ENCODE measurements at places on chromosomes 2 and 18.
A peak's percentile ranks its signal among the peaks of the same experiment; 100 is the strongest.

DNA sequence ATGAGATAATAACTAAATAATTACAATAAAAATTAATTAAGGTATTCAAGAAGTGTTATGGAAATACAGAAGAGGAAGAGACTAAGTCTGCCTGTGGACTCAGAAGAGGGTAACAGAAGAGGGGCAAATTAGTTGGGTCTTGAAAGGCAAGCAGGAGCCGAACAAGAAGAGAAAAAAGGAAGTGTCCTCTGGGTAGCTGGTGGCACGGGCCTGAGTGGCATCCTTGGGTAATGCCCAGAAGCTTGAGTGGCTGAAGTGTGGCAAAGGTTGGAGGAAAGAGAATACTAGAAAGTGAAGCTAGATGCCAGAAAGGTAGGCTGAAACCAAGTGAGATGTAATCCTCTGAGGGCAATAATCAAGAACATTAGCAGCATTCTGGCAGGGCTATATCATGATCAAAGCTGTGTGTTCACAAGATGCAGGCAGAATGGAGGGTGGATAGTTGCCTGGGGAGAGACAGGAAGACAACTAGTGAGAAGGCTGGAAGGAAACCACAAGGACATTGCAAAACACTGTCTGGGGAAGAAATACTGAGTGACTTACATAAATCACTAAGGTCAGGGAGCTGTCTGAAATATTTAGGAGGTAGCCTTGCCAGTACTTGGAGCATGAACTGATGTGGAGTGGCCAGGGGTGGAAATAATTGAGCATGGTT lies 16.2 kb downstream of the DOCK10 start:
- no peak for DNase-seq

- DNase-seq = no peak
Measured at GRCh38 chr18:78268226-78268988, 711.2 kb upstream of the SALL3 start.

DNA sequence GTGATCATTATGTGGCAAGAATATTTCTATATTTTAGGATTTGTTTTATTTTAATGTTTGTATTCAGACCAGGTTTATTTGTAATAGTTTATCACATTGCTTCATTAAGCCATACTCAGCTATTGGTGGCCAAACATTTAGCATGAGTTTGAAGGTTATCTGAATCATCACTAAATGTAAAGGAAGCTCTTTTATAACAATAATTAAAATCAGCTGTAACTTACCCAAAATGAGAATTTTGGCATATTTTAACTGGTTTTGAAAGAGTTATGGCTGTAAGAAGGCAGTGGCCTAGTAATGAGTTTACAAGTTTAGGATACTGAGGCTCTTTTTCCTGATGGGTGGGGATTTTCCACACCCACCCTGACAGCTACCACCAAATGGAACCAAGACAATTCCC lies 177.8 kb downstream of the EN1 start:
- no peak for DNase-seq

GRCh38 chr18:79601234-79601633 lies 78.4 kb upstream of the CTDP1 start:
- no peak for DNase-seq

DNA sequence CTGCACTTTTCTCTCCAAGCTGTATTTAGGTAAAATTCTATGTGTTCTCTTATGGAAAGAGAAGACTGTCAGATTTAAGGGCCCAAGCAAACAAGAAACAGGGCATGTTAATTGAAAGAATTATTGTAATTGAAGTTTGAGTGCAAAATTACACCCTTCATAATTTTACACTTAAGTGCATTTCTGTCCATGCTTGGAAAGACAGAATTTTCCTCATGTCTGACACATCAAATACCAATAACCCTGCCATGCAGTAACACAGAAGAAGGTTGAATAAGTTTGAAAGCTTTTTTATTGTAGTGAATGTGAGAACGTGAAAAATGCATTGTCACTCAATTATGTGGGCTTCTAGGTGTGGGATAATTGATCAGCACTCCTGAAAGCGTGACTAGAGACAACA lies 52.9 kb upstream of the PARD3B start:
- no peak for DNase-seq

DNA sequence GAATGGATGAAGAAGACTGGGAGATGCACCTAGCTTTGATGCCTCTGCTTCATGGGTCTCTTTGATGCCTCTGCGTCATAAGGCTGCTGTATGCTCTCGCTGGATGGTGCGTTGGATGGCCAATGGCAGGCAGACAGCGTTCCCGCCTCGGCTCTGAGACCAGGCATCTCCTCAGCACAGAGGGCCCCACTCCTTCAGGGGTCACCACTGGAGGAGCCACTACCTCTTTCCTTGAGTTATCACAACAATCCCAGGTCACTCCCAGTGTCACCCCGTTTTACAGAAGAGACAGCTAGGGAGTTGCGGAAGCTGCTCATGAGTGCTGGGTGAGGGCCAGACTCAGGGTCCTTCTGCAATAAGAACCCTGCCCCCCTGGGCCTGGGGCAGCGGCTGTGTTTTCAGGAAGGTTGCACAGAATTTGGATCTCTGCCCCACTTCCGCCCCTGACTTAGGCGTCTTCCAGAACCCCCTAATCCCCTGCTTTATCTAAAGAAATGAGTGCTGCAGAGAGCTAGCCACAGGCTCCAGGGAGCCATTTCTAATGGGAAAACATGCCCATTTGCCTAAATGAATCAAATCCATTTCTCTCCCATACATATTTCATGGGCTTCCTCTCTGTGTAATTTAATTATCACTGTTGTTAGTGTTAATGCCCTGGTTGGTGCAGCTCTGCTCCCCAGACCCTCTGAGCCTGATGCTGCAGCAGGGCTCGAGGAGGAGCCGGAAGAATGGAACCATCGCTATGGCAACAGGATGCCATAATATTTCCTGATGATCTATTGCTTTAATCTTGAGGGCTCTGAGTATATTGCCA lies 131.8 kb upstream of the HS6ST1 start:
- no peak for DNase-seq

DNA sequence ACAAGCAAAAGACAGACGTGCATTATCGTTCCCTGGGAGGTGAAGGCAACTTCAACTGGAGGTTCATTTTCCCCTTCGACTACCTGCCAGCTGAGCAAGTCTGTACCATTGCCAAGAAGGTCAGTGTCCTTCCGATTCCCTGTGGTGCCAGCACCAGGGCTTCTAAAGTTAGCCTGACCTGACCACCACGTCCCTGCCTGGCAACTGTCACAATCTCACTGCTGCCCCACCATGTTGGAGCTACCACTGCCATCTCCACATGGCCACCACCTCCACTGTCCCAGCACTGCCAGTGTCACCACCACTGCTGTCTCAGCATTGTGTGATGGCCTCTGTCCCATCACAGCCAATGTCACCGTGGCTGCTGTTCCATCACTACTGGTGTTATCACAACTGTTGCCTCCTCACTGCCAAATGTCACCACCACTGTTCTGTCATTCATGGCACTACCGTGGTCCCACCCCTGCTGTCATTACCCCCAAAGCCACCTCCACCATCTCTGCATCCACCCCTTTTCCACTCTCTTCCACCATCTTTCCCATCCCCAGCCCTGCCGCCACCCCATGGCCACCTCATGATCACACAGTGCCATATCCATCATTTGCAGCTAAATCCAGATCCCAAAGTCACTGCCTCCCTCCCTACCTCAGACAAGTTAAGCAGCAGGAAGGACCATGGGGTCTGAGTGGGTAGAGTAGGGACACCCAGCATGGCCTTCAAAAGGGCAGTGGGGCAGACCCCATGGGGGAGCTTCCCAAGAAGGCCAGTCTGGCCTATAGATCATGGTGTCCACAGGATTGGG lies 216.5 kb downstream of the DYSF start:
- DNase-seq = no peak

DNA sequence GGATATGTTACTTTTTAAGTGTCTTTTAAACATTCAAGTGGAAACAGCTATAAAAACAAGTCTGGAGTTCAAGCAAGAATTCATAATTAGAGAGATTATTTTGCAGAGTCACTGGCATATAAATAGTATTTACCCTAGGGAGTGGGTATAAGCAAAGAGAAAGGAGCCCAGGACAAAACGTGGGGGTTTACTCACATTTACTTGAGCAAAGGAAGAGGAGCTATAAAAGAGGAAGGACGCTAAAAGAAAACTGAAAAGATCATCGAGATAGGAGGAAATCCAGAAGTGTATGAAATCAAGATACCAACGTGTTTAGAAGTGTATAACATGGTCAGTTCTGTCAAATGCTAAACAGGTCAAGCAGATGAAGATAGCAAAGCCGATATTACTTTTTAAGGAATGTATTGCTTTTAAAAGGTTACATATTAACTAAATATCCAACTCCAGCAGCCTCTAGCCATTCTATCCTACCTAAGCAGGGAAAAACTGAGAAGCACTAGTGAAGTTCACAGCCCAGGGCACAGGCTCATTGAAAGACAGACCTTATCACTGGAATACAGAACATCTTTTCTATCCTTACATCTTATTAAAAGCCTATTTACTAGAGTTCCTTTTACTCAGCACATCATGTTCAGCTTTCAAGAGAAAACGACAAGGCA lies 8.6 kb downstream of the KANSL1L start:
- no peak for DNase-seq

DNA sequence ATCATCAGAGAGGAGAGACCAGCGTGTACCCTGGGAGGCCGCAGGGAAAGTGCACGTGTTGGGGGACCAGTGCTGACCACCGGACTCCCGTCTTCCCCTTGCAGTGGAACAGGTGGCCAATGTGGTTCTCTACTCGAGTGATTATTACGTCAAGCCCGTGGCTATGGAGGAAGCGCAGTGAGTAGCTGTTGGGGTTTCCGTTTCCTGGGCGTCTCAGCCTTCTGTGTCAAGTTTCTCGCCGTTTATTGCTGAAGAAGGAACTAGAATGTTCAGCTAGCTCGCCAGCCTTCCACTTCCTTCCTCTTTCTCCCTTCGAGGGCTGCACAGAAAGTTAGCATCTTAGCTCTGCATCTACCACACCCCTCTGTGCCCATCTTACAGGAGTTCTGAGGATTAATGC lies 22.8 kb upstream of the DGKD start:
- no peak for DNase-seq

DNA sequence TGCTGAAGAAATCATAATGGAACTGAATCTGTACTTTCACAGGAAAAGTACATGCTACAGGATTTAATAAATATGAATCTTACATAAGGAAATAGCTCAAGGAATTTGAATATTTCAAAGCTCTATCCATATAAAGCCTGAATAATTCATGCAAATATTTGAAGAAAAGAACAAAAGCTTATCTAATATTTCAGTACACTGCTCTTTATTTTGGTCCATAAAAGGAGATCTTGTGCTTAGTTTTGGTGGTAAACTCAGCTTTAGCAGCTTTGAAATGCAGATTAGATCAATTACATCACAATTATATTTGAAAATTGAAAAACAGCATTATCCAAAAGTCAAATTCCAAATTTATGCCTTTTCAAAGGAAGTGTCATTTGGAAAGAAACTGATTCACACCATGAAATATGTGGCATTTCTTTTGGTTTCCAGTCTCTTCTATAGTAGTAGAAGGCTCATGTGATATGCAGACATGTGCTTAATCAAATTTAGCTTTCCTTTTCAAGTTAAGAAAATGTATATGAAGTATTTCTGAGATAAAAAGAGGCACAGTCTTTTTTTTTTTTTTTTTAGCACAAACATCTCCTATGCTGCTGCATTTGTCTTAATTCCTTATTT lies 42.1 kb upstream of the MAP4K3 start:
- no peak for DNase-seq

DNA sequence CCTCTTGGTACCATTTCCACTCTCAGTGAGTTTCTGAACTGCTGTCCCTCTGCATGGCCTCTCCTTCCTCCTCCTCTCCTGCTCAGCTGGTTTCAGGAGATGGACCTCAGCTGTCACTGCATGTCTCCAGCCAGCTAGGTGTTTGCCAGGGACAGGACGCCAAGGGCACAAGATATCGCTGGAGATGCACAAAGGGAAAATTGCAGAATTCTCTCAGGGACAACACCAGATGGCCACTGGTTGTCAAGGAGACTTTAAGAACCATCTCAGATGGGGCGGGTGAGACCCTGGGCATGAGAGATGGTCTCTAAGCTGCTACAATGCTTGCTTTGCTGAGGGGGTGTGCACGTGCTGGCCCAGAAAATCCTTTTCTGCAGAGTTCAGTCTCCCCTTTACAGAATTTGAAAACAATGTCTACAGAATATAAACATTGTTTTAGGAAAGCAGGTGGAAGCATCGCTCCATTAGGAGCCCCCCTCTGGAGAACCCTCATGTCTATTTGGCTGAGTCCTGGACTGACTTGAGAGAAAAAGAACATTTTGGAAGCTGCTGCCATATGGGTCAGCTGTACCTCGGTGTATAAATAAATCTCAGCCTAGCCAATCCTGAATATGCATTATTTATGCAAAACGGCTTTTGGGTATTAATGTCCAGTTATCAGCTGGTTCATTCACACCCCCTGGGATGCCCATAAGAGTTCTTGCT lies 57.8 kb upstream of the SPP2 start:
- DNase-seq = no peak

GRCh38 chr18:77366720-77367641 lies 117.3 kb downstream of the GALR1 start:
- DNase-seq = no peak

DNA sequence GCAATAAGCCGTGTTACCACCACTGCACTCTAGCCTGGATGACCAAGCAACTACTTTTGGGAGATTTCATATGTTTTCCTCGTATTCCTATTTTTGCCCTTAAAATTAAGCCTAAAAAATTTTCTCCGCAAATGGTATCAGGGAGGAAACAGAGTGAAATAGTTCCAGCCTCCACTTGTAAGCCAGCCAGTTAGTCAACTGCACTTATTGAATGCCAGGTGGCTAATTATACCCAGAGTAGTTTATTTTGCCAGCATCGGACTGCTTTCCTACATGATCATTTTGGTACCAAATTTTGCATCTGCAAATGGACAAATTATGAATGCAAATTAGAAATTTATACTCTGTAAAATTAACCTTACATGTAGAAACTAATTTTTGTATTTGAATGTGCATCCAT lies 90.2 kb upstream of the ARHGAP28 start:
- no peak for DNase-seq

- DNase-seq = peak; percentile 67
Measured at GRCh38 chr2:134375935-134376334, 122.1 kb downstream of the MGAT5 start.

DNA sequence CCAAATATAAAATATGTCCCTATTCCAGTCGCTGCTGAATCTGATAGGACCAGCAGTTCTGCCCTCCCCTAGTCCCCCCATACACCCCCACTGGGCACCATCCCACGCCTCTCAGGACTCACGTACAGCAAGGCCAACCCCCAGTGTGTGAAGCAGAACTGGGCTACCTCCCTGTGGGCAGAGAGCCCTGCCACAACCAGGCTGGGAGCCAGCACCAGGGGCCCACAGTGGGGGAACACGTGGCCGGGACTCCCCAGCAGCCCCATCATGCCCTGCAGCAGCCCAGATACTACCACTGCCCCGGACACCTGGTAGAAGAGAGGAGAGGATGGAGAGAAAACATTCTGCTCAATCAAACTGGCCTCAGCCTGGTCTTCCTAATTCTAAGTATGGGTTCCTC lies 1.3 kb downstream of the SLC23A3 start:
- DNase-seq = no peak

GRCh38 chr2:190663348-190663747 lies 14.5 kb downstream of the NAB1 start:
- no peak for DNase-seq

DNA sequence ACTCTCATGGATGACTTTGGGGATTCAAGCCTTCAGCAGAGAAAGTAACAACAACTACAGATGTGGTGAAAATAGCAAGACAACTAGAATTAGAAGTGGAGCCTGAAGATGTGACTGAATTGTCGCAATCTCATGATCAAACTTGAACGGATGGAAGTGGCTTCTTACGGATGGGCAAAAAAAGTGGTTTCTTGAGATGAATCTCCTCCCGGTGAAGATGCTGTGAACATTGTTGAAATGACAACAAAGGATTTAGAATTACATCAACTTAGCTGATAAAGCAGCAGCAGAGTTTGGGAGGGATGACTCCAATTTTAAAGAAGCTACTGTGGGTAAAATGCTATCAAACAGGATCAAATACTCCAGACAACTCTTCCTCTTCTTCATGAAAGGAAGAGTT lies 43.1 kb downstream of the AAK1 start:
- DNase-seq = no peak

Data from NCI-H446 (cell line).